Breast epithelium (tissue), 4 donors: ENCODE measurements at places on chromosomes 1 and 21. TPM values are rescaled to one million over a fixed set of nuclear protein-coding genes. Genes with fewer than 3 reads are reported as not detected.

Gene HSF2BP
- total RNA-seq, result 0.32 TPM

Gene ZNF281
- total RNA-seq, result 25.6 TPM

Gene KLHL20
- total RNA-seq, result 41.4 TPM

Gene LCE3D
- not detected for total RNA-seq

Gene FAM177B
- total RNA-seq, result 2.3 TPM

Gene TENT5C
- 10.2 TPM for total RNA-seq

Gene IFT25
- total RNA-seq, result 27.7 TPM

Gene LDLRAD2
- not detected for total RNA-seq

DNA sequence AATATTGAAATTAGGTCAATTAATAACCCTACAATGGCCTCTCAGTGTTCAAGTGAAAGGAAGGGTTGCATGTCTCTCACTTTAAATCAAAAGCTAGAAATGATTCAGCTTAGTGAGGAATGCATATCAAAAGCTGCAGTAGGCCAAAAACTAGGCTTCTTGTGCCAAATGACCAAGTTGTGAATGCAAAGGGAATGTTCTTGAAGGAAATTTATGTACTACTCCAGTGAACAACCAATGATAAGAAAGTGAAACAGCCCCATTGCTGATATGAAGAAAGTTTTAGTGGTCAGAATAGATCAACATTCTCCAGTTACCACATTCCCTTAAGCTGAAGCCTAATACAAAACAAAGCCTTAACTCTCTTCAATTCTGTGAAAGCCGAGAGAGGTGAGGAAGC, 10.0 kb downstream of the MAEL start:
- DNase-seq, result no peak

DNA sequence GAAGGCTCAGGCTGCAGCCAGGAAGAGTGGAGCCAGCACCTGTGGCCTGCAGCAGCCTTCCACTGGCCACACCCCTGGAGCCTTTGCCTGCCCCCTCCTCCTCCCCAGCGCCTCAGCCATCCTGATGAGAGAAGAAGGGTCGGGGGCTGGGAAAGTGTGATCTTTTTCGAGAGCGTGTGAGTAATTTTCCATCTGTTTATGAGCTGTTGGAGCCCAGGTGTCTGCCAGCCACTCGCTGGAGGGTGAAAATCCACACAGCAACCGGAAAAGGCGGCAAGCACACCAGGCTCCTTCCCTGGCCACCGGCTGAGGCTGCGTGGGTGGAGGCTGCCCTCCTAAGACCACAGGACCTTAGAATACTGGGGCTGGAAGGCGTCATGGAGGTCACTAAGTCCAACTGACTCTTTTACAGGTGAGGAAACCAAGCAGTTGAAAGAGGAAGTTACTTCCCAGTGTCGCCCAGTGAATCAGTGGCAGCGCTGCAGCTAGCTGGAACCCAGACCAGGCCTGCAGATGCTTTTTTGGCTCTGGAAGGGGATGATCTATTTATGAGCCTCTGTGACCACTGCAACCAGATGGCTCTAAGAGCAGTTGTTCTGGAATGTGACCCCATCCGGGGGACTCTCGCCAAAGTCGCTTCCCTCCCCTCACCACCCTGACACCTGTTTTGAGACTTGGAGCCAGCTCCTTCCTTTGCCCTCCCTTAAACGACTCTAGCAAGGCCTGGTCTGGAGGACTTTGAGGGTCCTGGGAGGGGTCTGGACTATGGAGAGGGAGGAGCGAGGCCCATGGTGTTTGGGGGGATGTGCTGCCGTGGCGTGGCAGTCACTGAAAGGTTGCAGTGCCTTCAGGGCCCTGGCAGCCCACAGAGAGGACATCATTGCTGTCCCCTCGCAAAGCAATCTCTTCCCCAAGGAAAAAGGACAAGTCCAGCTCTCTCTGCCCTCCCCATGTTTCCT, 54.5 kb downstream of the LGR6 start:
- DNase-seq, result peak; percentile 24

- no peak for DNase-seq
These were observed 38.3 kb upstream of the CD46 start for GRCh38 chr1:207713529-207713928.

- no peak for DNase-seq
These were observed 152.2 kb downstream of the PEX14 start for GRCh38 chr1:10626791-10627410.

- DNase-seq, result peak; percentile 35
These were observed 25.9 kb downstream of the COL6A1 start for GRCh38 chr21:46007492-46007868.

DNA sequence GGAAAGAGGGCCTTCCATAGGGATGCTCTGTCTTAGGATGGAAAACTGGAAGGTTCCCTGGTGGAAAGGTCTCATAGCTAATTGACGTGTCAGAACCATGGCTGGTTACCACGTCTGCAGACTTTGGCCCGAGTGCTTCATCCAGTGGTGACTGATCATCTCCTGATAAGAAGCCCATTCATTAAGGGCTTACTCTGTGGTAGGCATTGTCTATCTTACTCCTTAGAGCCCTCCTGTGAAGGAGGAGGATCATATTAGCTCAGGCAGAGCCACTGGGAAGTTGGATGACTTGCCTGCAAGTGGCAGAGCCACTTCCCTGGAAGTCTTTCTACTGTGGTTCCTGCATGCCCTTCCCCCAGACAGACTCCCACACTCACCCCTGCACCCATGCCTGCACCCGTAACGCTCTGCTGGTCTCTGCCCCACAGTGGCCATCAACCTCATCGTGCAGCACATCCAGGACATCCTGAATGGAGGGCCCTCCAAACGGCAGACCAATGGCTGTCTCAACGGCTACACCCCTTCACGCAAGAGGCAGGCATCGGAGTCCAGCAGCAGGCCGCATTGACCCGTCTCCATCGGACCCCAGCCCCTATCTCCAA, 79.9 kb downstream of the UCK2 start:
- no peak for DNase-seq

- no peak for DNase-seq
These were observed 41.3 kb upstream of the KCNE1 start for GRCh38 chr21:34553151-34553952.

DNA sequence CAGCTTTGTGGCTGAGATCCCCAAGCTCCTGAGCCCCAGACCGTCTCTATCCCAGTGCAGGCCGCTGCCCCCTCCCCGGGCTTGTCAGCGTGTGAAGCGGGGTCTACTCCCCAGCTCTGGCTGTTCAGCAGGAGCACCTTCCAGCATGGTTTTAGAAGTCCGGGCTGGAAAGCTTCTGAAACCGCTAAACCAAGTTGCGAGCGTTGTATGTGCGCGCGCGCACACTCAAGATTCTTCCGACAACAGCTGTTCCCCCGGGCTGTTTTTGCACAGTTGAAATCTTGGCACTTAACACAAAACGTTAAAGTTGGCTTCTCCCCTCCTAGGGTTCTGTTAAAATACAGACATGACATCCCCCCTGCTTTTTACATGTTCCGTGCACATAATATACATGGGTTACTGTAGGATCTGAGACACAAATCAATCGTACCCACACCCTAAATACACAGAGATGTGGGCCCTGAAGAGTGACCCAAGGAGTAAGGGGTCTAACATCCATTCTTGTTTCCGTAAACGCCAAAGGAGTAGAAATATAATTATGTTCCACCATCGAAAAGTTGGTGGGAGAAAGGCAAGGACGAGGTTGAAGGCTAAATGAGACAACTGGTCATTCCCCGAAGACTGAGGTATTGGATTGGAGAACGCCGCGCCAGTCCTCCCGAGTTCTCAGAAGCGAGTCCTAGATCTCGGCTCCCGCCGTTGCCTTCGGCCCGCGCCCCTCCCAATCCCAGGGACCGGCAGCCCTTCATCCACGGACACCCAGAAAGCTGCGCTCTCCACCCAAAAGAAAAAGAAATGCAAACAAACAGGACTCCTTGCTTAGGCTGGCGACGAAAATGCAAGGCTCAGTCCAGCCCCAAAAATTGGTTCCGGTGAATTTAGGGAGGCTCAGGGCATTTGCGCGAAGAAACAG, 1.3 kb downstream of the TBX15 start:
- DNase-seq, result no peak

- DNase-seq, result no peak
These were observed at the start of gene FCGR3A for GRCh38 chr1:161549652-161550051. TSS of gene FCGR3A (minus strand) at chr1:161549818. CDS start at chr1:161549736, 82 bp downstream.

DNA sequence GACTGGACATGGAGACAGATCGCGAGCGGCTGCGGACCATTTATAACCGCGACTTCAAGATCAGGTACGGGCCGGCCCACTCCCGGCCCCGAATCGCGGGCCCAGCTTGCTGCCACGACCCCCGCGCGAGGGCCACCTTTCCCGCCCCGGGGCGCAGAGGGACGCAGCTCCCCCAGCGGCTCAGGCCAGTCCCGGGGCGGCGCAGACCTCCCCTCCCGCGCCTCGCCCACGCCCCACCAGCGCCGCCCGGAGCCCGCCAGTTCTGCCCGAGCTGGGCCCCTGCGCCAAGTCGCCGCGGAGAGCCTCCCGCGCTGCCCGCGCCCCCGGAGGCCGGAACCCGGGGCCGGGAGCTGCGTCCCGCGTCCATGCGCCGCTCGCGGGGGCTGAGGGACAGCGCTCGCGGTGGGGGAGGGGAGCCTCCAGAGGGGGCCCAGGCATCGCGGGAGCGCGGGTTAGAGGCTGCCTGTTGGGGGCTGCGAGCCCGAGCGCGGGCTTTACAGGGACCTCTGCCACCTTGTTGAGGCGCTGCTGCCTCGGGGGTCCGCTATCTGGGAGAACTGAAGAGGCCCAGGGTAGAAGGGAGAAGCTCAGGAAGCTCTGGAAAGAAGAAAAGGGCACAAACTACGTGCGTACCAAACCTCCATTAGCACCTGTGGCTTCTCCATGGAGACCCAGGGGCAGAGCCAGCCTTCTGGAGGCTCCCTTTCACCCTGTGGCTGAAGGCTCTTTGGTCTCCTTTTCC, 698 bp downstream of the MOV10 start:
- DNase-seq, result no peak

GRCh38 chr21:42317826-42318746, 2.9 kb upstream of the TFF3 start:
- DNase-seq, result no peak

DNA sequence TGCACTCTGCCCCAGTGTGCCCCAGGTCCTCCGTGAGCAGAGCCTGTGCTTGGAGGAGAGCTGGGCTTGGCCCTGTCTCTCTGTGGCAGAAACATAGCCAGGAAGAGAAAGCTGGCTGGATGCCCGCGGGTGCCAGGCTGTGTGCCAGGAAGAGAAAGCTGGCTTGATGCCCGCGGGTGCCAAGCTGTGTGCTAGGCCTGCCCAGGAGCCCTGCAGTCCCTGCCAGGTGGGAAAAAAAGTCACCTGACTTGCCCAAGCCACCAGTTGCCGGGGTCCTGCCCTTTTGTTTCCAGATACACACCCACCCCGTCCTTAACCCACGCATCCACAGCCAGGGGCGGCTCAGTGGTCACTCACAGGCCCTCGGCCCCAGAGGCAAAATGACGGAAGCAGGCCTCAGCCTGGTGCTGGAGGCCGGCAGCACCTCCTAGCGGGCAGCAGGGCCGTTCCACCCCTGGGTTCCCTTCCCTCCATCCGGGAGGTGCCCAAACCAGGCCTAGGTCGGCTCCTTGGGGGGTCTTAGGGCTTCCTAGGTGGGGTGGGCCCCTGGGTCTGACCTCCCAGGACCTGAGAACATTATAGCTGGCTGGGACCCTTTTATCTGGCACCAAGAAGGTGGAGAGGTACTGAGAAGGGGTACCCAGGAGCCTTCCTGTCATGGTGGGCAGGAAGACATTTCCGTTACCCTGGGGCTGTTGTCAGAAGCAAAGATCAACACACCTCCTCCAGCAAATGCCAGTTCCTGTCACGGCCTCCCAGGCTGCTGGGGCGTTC, 9.1 kb downstream of the ITGB2 start:
- DNase-seq, result peak; percentile 86

GRCh38 chr21:38680401-38680800, 125.3 kb upstream of the ETS2 start:
- DNase-seq, result no peak

- DNase-seq, result peak; percentile 57
These were observed 18.1 kb downstream of the USP48 start for GRCh38 chr1:21764615-21765423.

- no peak for DNase-seq
These were observed 191.6 kb downstream of the HIVEP3 start for GRCh38 chr1:41726899-41727748.

- no peak for DNase-seq
These were observed 59.0 kb downstream of the NDUFS5 start for GRCh38 chr1:39085174-39085573.

DNA sequence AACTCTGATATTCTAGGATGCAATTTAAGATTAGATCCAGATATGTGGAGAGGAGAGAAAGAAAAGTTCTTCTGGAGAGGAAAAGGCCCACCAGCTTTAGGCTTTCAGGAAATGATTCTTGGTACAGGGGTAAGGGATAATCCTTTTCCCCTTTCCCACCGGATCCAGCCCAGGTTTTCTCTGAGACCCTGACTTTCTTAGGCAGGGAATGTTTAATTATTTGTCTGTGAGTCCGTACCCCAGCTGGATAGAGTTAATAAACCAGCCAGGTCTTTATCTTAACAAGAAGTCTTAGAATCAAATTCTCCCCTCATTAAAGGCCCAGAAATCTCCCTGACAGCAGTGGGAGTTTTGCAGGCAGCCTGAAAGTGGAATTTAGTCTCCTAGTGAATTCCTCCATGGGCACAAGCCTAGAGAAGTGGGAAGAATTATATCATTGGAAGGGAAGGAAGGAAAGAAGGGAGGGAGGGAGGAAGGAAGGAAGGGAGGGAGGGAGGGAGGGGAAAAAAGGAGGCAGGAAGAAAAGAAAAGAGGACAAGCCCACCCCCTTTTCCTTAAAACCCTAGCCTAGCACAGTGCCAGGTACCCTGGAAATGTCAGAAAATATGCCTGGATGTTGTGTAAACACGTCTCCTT, 189.0 kb downstream of the PLPP3 start:
- no peak for DNase-seq

- no peak for DNase-seq
These were observed 230.9 kb downstream of the GPR52 start for GRCh38 chr1:174678657-174679056.

DNA sequence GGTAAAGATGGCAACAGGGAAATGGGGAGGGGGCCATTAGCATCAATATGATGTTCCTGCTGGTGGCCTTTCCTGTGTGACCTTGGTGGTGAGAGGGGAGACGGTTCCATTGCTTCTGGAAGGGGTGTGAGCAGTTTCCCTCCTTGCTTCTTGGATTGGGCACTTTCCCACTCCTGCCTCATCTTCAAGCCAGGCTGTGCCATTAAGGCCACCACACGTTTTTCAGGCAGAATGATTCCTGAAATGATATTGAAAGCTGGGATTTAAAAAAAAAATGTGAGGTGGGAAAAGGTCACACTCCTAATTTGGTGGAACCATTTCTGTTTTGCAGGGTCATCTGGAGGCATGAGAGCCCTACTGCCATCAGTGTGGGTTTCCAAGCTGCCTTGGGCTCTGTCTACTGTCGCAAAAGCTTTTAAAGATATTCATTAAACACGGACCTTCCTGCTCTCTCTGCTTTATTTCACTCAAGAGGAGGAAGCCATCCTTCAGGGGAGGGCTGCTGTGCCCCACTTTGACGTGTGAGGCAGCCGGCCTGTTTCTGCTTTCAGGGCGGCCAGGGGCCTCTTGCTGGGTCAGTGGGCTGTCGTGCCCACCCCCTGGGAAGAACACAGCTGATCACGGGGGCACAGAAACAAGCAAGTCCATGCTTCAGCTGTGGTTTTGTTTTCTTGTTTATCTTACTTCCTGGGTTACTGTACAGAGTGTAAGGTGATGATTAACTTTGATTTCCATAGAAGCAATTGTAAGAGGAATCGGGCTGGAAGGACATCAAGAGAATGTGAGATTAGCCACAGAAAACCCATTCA, 8.0 kb downstream of the RIIAD1 start:
- DNase-seq, result no peak

- DNase-seq, result no peak
These were observed 28.4 kb downstream of the SLAMF6 start for GRCh38 chr1:160494620-160495019.
